Brain microvascular endothelial cell (primary cell): ENCODE measurements at places on chromosomes 2 and 18.

DNA sequence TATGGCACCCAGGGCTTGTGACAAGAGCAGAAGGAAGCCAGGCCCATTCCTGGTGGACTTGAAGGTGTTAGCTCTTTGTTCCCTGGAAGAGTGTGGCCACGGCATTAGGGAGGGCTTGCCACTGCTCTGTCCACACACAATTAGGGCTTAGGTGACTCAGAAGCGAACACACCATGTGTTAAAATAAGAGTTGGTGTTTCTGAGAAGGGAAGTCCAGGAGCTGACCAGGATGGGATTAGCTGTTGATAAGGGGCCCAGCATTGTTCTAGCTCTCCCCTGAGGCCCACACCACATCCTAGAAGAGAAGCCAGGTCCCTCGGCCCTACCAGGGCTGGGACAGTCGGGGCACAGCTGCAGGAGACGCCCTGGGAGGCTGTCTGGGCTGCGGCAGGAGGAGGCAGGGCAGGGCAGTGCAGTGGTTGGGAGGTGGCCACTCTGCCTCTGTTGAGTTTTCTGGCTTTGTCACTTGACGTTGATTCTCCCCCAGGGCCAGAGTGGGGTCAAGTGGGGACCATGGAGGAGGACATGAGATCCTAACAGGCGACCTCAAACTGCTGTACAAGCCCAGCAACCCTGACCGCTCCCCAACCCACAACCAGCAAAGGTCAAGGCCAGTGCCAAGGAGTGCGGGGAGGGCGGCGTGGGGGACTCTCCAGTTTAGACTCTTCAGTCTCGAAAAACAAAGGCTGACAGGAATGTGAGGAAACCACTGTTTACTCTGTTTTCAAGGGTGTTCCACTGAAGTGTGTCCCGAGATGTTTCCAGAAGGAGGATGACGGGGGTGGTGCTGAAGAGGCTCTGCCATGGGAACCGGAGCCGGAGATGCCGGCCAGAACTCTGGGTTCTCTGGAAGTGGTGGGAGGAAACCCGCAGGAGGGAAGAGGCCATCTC lies 16.8 kb downstream of the GNLY start:
- DNase-seq = no peak

GRCh38 chr2:75949385-75950030 lies 238.8 kb upstream of the GCFC2 start:
- DNase-seq = no peak

DNA sequence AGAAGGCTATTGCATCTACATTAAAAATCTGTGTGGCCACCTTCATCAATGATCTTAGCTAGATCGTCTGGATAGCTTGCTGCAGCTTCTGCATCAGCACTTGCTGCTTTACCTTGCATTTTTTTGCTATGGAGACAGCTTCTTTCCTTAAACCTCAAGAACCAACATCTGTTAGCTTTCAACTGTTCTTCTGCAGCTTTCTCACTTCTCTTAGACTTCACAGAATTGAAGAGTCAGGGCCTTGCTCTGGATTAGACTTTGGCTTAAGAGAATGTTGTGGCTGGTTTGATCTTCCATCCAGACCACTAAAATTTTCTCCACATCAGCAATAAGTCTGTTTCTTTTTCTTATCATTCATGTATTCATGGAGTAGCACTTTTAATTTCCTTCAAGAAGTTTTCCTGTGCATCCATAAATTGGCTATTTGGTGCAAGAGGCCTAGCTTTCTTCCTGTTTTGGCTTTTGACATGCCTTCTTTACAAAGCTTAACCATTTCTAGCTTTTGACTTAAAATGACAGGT lies 54.4 kb upstream of the MAP4K4 start:
- DNase-seq = no peak

DNA sequence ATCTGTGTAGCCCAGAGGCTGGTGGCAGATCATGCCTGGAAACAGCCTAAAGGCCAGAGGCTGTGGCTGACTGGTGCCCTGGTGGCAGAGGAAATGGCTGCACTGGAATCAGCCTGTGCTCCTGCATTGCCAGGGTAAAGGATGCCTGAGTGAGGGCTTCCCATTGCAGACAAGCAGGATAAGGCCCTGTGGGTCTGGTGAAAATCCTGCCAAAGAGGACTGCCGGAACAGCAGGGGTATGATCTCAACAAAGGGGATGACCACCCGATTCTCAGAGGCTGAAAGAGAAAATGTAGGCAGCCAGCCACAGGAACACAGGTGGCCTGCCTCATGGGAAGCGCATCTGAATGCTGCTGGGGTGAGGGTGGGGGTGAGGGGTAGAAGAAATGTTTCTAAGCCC lies 48.2 kb downstream of the FBXO48 start:
- no peak for DNase-seq

DNA sequence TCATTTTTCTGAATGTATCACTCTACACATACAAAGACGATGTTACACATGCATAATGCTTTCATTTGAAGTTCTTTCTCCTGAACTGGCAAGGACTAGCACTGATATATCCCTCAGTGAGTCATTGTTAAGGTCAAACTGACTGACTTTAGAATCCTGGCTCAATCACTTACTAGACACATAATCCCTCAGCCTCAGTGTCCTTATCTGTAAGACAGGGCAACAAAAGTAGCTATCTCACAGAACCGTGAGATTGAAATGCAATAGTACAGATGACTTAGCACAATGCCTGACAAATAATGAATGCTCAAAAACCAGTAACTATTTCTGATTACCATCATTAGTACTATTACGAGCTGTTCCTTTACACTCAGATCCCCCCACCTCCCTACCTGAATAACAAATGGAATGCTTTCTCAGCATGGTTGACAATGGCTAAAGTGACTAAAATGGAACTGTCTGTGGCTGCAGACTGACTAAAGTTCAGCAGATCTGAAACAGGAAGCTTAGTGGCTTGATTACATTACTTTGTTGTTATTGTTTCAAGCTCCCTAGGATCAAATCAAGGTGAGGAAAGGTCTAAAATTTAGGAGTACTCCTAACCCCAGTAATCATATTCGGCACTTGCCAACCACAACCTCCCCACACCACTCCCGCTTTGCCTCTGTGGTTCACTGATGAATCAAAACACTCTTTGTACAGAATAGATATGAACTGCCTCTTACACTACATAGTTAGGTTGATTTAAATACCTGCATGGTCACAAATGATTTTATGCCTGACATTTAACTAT lies 35.8 kb upstream of the CACNB4 start:
- peak; percentile 72 for DNase-seq

GRCh38 chr18:74840492-74841167 lies 243.0 kb downstream of the ZNF407 start:
- DNase-seq = peak; percentile 76

- peak; percentile 84 for DNase-seq
These were observed 47.0 kb upstream of the PLEKHM3 start for GRCh38 chr2:208072250-208072892.

DNA sequence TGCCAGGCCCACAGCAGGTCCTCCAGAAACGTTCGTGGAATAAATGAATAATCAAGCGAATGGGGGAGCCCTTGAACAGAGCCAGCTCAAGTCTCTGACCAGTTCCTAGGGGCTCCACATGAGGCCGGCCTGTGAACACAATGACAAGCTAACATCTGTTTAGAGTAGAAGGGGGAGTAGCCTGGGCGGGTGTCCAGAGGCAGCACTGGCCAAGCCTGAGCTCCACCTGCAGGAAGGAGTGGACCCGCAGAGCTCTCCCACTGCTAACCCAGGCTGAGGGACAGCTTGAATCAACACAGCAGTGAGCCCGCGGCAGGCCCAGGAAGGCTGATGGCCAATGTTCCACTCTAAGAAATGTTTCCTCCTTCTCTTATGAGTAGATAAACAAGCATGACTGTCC lies 234.8 kb upstream of the RAB6C start:
- no peak for DNase-seq

- peak; percentile 53 for DNase-seq
These were observed 9.7 kb downstream of the TNS1 start for GRCh38 chr2:217993138-217993537.

DNA sequence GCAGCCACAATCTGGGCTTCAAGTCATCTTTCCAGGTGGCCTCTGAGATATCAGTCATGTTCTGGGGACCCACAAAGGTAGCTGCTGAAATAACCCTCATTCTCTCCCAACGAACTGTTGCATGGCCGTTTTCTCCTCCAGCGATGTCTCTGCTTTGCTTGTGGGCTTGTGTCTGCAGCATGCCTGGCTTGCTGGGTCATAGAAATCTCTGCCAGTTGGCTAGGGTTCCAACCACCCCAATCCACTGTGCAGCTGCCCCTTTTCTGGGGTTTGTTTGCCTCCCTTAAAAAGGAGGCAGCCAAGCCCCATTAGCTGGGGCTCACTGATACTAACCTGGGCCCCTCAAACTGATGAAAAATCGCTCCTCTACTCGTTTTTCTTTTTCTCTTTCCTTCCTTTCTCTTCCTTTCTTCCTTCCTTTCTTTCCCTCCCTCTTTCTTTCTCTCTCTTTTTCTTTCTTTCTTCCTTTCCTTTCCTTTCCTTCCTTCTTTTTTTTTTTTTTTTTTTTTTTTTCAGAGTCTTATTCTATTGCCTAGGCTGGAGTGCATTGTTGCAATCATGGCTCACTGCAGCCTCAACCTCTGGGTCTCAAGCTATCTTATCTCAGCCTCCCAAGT lies 680.0 kb downstream of the EPHA4 start:
- DNase-seq = no peak

DNA sequence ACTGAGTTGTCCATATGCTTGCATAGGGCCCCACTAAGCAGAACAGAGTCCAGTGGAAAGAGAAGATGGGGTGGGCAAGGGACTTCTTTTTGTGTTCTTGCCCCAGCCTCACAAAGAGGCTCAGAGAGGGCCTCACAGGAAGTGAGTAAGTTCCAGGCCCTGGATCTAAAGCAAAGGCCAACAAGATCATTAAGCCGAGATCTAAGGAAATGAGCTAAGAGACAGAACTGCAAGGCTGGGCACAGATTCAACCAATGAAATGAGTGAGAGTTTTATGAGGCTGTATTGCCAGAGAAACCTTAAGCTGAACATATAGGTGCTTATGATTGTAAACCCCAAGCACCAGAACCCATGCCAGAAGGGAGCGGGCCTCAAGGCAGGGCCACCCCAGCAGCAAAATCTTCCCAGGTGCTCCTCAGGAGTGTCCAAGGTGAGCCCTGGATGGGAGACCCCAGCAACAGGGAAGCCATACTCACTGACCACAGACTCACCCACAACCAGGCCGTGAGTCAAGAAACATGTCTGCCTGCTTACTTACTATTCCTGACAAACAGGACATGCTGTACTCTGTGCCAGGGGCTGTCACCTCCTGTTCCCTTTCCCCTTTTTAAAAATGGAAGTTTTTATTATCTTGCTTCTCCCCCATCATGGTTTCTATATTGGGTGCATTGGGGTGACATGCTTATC lies 40.2 kb downstream of the SLC14A1 start:
- no peak for DNase-seq

GRCh38 chr18:11885278-11885947 lies 22.7 kb downstream of the MPPE1 start:
- no peak for DNase-seq
